ENCODE measurements at places on chromosomes 7 and 10.

- DNase-seq, result no peak
These were observed 24.6 kb upstream of the KDM7A start for GRCh38 chr7:140201393-140201792.

DNA sequence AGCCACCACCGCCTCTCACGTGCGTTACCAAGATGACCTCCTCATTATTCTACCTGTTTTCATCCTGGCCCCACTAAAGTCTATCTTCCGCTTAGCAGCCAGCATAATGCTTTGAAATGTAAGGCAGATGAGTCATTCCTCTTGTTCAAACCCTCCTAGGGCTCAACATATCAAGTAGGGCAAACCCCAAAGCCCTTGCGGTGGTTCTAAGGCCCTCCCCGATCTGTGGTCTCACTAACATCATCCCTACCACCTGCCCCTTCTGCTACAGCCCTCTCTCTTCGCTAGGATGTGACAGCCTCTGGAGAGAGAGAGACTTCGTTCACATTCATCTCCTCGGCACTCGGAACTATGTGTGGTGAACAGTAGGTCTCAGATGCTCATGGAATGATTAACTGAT lies 94.8 kb downstream of the SVIL start:
- DNase-seq, result no peak

DNA sequence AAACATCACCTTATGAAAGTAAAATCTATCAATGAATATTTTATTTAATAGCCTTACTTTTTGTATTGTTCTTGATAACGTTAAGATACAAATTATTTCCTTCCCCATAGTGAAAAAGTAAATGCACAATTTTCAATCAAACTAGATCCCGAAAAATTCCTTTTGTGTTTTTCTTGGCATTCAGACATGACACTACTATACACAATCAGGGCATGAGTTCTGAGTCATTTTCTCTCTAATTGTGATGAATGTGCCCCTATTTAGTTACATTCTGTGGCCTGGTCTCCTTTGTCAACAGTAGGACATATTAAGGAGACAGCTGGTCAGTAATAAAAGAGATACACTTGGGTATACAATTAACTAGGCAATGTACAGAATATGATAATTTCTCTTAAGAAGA lies 19.8 kb downstream of the COL1A2 start:
- DNase-seq, result no peak

GRCh38 chr10:132960071-132960472 lies 17.7 kb upstream of the CFAP46 start:
- no peak for DNase-seq

DNA sequence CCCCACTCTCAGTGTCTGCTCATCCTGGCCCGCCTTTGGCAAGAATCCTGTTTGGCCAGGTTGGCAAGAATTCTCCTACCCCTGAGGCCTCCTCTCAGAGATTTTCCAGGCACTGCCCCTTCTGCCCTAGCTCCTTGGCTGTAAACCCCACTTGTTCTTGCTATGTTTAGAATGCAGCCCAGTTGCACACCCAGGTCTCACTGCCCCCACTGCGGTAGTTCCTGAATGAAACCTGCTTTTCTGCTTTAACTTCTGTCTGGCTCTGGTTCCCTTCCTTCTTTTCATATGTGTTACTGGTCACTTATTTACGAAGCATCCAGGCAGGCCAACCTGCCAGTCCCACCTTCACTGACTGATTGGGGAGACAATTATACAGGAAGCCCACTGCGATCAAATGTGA lies 576.9 kb downstream of the GLRX3 start:
- no peak for DNase-seq

GRCh38 chr10:31098046-31098445 lies 66.4 kb upstream of the ZNF438 start:
- DNase-seq, result no peak

DNA sequence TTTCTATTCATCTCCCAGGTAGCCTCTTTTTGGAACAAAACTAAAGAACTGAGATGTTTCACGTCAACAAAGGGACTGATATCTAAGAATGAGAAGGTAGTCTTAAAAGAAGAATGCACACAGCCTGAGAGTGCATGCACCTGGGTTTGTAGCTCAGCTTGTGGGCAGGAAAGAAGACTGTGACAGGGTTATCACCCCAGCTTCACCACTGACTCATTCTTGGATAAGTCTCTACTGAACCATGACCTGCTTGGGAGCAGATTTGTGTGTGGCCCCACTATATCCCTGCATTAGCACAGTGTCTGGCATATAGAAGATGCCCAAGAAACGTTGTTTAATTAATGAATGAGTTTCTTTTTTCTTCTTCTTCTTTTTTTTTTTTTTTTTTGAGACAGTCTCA lies 187.5 kb downstream of the GPAM start:
- DNase-seq, result no peak

DNA sequence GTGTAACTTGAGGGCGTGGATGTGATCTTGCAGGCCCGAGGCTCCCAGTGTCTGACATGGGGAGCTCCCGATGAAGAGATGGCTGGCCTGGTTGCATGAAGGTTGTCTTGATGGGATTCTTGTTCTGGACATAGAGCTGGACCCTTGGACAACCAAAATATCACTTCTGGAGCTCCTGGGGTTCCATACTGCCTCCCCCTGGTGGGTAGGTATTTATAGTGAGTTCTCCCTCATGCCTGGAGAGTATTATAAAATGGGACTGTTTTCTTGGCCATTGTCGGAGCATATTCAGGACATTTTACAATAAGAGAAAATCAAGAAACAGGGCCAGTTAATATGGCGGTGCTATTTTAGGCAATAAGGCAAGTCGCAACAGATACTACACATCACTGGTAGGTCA lies 32.6 kb upstream of the GIMAP8 start:
- DNase-seq, result no peak

- no peak for DNase-seq
These were observed at the start of gene LRRC4 for GRCh38 chr7:128030654-128031611. TSS of gene LRRC4 (minus strand) at chr7:128031437. CDS start at chr7:128030640, 797 bp downstream.

DNA sequence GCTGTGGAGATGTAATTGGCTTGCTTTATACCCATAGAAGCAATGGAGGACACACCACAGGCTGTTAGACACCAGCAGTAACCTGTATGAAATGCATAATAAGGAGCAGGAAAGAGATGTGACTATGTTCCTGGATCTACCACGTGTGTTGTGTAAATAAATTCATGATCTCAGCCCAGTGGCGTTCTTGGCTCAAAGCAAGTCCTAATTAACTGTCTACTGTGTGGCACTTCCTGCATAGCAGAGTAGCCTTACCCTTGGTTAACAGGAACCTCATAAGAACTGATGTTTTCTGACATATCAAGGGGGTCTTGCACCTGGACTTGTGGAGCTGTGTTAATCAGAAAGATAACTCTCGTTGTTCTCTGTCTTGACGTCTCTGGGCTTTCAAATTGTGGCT lies 25.7 kb upstream of the FAM180A start:
- DNase-seq, result no peak

- DNase-seq, result no peak
These were observed 263.6 kb downstream of the ACTR3B start for GRCh38 chr7:153023194-153023592.

DNA sequence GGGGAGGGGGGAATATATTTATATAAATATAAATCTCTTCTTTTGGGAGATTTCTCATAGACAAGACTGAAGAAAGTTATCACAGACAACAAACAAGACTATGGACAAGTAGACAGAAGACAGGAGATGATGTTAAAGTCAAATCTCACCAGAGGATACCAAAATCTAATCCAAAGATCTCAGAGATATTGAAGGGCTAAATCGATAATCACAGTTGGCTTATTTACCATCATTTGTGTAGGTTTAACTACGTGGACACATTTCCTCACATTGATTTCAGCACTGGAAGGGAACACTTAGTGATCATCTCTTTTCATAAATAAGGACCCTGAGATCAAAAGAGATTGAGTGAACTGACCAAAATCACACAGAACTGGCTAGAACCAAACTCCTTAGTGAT lies 2.7 kb upstream of the INPP5F start:
- no peak for DNase-seq

DNA sequence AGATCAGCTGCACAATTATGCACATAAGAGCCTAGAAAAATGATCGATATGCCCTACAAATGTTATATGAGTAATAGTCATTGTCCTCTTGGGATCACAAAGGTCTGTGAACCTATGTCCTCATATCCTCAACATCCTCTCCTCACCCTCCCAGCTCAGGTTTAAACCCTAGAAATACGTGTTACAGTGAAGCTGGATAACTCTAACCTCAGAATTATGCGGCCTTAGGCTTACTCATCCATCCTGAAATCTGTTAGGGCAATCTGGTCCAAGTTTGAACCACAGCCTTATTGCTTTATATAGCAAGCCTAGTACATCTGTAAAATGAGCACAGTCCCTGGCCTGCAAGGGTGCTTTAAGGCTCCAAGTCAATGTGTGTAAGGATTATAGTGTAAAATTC lies 84.2 kb upstream of the FRMD4A start:
- DNase-seq, result no peak

DNA sequence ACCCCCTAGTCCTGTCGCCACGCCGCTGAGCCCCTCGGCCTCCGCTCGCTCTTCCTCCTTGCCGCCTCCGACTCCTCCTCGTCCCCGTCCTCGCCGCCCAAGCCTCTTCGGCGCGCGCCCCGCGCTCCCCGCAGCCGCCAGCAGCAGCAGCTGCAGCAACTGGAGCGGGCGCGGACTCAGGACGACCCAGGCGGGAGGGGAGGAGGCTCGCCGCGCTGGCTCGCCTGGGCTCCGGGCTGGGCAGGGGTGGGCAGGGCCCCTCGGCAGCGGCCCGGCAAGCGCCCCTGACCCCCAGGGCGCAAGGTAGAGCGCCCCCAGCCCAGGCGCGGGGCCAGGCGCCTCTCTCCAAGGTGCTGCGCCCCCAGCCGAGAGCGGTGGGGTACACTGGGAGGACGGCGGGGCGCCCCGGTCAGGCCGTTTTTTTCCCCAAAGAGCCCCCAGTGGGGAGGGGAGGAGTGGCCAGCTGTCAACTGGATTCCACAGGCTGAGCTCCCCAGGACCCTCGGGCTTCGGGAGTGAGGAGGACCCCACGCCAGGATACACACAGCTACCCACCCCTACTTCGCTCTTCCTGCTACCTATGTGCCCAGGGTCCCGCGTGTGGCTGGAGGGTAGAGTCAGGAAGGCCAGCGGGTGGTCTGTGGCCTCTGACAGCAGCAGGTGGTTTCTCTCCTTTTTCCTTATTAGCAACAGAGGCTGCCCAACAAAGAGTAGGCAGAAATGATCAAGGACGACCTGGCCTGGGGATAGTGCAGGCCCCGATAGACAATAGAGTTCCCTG lies 903 bp upstream of the KCNMA1 start:
- DNase-seq, result no peak

GRCh38 chr7:122748195-122748594 lies 45.5 kb upstream of the RNF148 start:
- DNase-seq, result no peak

GRCh38 chr7:50347693-50348092 lies 43.2 kb downstream of the IKZF1 start:
- DNase-seq, result no peak

- no peak for DNase-seq
These were observed 74.0 kb downstream of the TLL2 start for GRCh38 chr10:96439725-96440124.

GRCh38 chr10:114698271-114699061 lies 40.4 kb upstream of the ABLIM1 start:
- no peak for DNase-seq

DNA sequence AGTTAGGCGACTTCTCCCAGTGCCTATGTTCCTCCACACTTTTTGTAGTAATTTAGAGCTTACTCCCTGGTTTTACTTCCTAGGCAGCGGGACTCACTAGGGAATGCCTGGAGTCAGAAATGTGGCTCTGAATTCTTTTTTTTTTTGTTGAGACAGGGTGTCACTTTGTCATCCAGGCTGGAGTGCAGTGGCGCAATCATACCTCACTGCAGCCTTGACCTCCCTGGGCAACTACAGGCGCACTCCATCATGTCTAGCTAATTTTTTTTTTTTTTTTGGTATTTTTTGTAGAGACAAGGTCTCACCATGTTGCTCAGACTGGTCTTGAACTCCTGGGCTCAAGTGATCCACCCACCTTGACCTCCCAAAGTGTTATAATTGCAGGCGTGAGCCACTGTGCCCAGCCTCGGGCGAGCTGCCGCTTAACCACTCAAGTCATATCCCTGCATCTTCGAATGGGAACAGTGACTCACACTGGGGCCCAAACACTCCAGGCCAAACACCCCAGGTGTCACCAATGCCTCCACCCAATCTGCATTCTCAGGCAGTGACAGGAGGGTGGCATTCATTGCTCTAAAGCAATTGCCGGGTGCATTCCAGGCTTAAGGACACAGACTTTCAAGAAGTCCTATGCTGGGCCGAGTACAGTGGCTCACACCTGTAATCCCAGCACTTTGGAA lies 19.6 kb downstream of the RGS10 start:
- DNase-seq, result no peak

GRCh38 chr7:51647486-51647885 lies 330.9 kb upstream of the COBL start:
- DNase-seq, result no peak

DNA sequence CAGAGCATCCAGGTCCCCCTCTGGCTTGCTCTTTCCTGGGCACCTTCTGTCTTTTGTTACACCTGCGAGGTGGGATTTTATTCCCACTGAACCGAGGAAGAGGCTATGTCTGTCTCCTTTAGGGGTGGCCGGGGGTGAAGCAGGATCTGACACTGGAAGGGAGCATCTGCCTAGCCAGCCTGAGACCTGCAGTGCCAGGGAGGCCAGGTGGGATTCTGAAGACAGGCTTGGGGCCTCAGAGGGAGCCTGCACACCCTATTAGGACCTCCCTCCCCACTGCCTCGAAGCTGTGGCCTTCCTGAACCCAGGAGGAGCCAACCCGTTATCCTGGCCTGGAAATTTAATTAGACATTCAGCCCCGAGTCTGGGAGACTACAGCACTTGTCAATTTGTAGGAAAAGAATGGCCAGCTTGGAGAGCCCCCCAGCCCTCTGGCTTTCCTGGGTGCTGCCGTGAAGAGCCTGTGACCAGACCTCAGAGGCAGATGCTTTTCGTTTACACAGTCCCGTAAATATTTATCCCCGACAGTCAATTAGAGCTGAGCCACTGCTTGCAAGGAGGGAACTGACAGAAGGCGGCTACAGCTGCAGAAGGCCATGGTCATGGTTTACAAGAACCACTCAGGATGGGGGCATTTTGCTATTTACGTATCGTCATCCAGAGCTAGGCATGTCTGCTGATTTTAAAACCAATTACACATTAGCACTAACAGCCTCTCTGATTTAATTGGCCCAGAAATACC lies 19.7 kb downstream of the CHAT start:
- DNase-seq, result no peak

GRCh38 chr7:90749774-90750173 lies 153.7 kb downstream of the CDK14 start:
- no peak for DNase-seq

DNA sequence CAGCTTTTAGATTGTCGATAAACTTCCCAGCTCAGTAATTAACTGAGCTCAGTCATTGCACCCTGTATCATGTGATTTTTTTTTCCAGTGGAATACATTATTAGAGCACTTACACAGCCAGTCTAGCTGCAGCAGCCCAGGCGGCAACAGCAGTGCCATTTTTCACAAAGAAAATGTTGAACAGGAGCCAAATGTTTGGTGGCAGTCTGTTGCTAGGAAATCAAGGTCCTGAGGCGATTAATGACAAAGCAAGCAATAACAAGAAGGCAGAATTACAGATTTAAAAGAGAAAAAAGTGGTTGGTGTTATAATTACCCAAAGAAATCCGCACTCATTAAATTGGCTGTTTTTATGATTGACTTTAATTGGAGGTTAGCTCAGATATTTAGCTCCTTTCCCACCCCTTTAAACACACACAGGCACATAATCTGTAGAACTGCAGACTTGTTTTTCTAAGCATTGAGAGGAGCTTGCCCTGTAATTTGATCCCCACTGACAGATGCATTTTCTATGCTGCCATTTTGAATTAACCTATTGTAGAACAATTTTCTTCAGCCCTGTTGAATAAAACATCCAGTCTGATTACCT lies 267.4 kb downstream of the ADK start:
- no peak for DNase-seq
